ENCODE measurements at places on chromosomes 6 and 20.
A peak's percentile ranks its signal among the peaks of the same experiment; 100 is the strongest.

DNA sequence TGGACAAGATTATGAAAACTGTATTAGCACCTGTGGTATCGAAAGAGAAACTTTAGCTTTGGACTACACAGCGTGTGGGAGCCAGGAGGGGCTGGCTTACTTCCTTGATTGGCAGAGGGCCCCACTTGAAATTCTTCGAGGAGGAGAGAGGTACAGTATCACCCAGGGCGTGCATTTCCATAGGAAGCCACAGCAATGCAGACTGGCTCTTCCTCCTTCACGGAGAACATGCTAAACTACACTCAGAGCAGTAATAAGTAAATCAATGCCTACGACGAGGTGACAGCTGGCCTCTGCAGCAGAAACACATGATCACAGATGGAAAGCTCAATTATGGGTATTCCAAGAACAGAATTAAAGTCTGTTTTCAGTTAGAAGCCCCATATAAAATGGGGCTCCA is 44.2 kb downstream of the MYLK4 start:
- DNase-seq = no peak

GRCh38 chr20:62267543-62267942 is 29.2 kb downstream of the OSBPL2 start:
- DNase-seq = no peak

GRCh38 chr6:142254513-142254912 is 47.3 kb upstream of the ADGRG6 start:
- no peak for DNase-seq

- DNase-seq = no peak
These were observed 70.5 kb upstream of the TPD52L1 start for GRCh38 chr6:125082908-125083683.

- no peak for DNase-seq
These were observed 1.8 kb downstream of the GSTA4 start for GRCh38 chr6:52992980-52993920.

- no peak for DNase-seq
These were observed 23.8 kb upstream of the NXT1 start for GRCh38 chr20:23326774-23327173.

GRCh38 chr20:59403261-59403961 is 103.0 kb downstream of the EDN3 start:
- peak; percentile 68 for DNase-seq

DNA sequence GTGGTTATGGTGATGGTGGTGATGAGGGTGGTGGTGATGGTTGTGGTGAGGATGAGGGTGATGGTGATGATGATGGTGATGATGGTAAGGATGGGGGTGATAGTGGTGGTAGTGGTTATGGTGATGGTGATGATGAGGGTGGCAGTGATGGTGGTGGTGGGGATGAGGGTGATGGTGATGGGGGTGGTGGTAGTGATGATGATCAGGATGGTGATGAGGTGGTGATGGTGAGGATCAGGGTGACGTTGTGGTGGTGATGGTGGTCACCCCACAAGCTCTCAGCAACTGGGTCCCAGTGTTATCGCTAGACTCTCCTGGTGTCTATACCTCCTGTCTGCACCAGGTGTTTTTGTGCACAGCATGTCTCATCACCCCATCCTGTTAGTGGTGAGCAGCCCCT is 85.0 kb downstream of the TMEM242 start:
- no peak for DNase-seq

DNA sequence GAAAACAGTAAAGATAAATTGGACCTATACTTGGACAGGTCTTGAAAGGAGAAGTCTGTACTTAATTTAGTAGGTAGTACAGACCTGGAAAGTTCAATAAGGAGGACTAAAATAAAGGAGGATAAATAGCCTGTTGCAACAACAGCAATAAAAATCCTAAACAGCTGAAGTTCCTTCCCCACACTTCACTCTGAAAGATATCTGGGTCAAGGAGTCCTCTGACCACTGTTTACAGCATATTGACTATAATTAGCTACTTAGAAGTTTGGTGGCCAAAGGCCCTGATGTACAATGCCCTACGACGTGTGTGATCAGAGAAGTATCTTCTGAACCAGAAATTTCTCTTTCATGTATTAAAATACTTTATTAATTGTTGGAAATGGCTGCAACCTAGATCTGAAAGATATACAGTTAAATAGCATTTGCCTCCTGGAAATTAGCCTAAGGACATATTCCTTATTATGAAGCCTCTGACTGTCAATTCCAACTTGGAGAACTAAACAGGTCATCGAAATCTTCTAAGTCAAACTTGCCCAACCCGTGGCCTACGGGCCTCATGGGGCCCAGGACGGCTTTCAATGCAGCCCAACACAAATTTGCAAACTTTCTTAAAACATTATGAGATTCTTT is 82.8 kb downstream of the KIF13A start:
- no peak for DNase-seq

- DNase-seq = no peak
These were observed 40.2 kb upstream of the FAM50B start for GRCh38 chr6:3808759-3809514.

- DNase-seq = no peak
These were observed 348.9 kb downstream of the NRN1 start for GRCh38 chr6:5657684-5658430.

DNA sequence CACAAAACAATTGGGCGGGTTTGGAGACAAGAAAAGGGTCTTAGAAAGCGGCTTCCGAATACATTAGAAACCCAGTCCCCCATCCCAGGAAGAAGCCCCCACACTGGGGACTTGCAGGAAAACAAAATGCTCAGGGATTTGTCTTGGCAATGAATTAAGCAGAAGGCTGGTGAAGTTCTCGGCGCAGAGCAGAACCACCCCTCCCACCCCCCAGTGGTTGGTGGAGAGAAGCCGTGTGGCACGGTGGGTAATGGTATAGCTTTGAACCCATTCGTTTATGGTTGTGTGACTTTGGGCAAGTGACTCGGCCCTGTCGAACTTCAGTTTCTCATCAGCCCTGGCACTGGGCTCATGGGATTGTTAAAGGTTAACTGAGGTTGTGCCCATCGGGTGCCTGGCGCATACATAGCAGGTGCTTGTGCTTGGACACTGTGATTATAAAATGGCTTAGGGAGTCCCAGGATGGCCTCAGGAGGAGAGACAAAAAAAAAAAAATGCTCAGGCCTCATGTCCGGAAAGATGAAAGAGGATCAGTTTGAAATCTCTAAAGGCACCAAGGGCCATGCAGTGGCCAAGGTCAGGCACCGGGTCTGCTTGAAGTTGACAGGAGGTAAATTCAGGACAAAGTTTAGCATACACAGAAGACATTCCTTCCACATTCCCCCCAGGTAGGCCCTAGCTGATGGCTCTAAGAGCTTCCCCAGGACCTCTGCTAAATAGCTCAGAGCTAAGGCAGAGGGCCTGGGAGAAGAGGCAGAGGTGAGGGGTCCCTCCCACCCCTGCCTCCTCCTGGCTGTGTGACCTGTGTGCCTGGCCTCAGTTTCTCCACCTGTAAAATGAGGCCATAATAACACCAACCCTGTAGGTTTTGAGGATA is 120.1 kb upstream of the PTPN1 start:
- DNase-seq = no peak

- DNase-seq = no peak
These were observed 148.8 kb downstream of the LRFN2 start for GRCh38 chr6:40438246-40438887.

GRCh38 chr6:33313709-33314514 is at the start of gene TAPBP:
TAPBP (minus strand) TSS chr6:33314078; CDS start chr6:33314041, 37 bp downstream.
- peak; percentile 86 for DNase-seq

DNA sequence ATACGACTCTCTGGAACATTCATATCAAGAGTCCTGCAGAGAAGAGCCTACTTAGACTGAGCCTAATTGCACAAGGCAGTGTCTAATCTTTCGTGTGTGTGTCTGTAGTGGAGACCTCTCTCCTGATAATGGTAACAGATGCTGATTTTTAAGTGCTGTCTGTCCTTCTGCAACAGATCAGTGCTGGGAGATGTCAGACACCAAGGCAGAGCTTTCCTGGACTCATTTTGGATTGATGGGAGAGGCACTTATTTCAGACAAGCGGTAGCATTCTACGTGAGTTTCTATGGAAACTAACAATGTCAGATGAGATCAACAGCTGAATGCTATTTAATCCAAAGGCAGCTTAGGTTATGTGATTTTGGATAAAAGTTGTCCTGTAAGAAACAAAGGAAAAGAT is 167.6 kb downstream of the PLCB4 start:
- DNase-seq = no peak

DNA sequence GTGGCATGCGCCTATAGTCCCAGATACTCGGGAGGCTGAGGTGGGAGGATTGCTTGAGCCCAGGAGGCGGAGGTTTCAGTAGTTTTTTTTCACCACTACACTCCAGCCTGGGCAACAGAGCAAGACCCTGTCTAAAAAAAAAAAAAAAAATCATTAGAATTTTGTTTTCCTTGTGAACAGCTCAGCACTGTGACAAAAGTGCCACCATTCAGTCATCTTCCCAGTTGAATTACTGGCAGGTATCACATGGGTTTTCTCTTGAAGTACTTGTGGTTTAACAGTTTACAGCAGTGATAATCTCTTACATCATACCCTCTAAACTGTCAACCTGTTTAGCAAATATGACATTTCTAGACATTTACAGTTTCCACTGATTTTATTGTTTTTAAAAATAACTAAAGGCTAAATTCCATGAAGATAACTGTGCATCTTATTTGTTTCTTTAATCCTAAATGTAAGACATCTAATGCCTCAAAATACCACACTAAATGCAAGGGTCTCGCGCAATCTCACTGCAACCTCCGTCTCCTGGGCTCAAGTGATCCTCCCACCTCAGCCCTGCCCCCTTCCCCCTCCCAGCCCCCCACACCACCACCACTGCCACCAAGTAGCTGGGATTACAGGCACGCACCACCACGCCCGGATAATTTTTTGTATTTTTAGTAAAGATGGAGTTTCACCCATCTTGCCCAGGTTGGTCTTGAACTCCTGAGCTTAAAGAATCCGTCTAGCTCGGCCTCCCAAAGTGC is 7.0 kb downstream of the TRPC4AP start:
- no peak for DNase-seq

- no peak for DNase-seq
These were observed 32.5 kb upstream of the PRND start for GRCh38 chr20:4689220-4689619.

DNA sequence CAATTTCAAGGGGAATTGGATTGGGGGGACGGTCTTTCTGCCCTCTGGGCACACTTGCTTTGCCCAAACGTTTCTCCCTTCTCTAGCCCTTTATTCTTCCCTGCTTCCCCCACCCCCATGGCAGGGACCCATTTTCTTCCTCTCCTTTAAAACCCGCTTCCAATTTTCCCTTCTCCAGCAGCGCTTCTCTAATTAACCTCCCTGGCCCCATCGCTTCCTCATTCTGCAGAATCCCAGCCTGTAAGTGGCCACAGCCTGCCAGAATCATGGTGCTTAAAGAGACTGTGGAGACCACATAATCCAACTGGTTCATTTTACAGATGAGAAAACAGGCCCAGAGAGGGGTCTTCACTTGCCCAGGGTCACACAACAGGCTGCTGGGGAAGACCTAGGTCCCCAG is 61.4 kb downstream of the CPNE5 start:
- DNase-seq = no peak

DNA sequence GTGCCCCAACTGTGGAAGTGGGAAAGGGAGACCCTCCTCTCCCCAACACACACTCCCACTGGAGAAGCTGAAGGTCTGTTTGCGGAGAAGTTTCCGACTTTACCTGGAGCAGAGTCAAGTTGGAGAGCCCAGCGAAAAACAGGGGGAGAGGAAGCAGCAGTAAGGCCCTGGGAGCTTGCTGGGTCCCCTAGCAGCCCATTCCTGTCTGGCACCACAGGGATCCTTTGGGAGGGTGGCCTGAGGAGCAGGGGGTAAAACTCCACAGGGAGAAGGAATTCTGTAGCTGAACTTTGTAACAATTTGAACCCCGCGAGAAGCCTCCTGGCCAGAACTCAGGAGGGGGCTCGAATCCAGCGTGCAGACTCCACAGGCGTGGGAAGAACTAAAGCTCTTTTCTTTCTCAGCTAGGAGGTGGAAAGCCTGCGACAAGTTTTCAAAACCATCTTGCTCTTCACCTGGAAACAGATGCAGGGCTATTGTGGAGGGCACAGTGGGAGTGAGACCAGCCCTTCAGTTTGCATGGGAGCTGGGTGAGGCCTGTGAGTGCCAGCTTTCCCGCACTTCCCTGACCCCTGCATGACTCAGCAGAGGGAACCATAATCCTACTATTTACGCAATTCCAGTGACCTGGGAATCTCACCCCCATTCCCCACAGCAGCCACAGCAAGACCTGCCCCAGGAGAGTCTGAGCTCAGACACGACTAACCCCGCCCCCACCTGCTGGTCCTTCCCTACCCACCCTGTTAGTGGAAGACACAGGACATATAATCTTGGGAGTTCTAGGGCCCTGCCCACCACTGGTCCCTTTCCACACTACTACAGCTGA is 25.8 kb downstream of the SERPINB9 start:
- DNase-seq = no peak

DNA sequence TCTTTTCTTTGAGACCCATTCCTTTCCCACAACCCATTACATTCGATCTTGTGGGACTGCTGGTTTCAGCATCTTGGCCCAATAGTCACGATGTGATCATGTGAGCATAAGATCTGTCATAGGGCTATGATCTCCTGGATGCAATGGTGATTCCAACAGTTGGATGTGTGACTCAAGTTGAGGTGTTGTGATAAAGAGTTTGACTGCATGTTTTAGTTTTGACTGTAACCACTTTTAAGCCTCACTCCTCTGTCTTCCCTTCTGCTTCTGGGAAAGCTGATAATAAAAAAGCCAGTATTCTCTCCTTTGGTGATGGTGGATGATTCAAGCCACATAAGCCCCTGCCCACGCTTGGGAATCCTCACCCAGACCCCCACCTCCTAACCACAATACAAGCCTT is 117.0 kb upstream of the ASCC3 start:
- DNase-seq = no peak

GRCh38 chr6:20365456-20365855 is 36.2 kb upstream of the E2F3 start:
- DNase-seq = no peak

- DNase-seq = no peak
These were observed 14.9 kb downstream of the THBS2 start for GRCh38 chr6:169238766-169239165.

All from stimulated activated CD4-positive, alpha-beta T cell treated with anti-CD3 and anti-CD28 coated beads, Interleukin-1b, Interleukin-23, amount 100 ng/mL, for 48 hours (primary cell).